ENCODE measurements at places on chromosomes 16 and 17.

GRCh38 chr16:15608398-15609285, 34.3 kb downstream of the MARF1 start:
- no peak for DNase-seq

- no peak for DNase-seq
Measured at GRCh38 chr16:84907051-84907450, 87.3 kb downstream of the CRISPLD2 start.

- DNase-seq, result no peak
Measured at GRCh38 chr17:57035971-57036481, 49.0 kb upstream of the AKAP1 start.

- no peak for DNase-seq
Measured at GRCh38 chr16:19960183-19960582, 75.5 kb upstream of the GPRC5B start.

GRCh38 chr16:86718118-86718517, 139.8 kb downstream of the FOXL1 start:
- no peak for DNase-seq

GRCh38 chr17:41868568-41868967, 3.3 kb upstream of the KLHL11 start:
- no peak for DNase-seq

DNA sequence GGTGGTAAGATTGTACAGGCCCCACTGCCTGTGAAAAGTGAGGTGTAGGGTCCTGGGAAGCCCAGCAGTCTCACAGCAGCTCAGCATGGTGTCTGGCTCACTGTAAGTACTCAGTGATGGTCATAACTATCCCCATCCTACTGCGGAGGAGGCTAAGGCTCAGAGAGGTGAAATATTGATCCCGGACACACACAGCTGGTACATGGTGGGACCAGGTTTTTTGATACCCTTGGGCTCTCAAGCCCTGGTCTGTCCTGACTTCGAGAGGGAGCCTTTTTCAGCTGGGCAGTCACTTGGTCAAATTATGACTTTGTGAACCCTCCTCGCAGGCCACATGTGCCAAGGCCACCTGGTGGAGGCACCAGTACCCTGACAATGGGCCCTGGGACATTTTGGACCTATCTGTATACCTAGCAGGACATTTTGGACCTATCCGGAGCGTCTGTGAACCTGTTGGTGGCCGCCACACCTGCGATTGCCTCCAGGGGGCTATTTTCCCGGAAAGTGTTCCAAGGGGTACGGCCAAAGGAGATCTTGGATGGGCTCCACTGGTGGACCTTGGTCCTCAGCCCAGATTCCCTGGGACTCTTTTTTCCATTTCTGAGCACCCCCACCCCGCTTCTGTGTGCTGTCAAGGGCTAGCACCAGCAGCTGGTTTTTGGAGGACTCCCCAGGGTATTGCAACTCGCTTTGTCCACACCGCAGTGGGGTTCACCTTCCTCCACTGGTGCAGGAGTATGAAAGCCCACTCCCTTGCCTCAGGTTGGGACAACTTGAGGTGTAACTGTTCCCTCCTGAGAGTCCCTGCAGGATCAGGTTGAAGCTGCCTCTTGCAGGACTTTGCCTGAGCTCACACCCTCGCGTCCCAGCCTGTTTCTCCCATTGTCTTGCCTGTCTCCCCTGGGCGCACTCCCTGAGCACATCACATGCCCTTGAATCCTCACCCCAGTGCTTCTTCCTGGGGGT, 83.6 kb upstream of the NKD1 start:
- no peak for DNase-seq

DNA sequence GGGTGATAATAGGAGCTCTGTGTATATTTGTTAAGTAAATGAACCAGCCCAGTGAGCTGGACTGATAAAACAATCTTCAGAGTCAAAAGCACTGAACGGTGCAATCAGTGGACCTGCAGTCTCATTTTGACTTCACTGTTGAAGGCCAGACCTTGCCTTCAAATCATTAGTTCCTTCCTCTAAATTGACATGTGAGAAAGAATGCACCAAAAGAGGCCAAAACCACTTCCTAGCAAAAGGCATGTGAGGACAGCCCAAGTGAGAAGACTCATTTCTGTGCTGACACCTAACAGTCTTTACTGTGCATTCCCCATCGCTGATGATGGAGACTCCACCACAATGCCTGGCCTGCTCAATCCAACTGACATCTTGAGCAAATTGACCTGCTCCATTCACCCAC, 10.6 kb downstream of the GTF3C1 start:
- DNase-seq, result no peak

DNA sequence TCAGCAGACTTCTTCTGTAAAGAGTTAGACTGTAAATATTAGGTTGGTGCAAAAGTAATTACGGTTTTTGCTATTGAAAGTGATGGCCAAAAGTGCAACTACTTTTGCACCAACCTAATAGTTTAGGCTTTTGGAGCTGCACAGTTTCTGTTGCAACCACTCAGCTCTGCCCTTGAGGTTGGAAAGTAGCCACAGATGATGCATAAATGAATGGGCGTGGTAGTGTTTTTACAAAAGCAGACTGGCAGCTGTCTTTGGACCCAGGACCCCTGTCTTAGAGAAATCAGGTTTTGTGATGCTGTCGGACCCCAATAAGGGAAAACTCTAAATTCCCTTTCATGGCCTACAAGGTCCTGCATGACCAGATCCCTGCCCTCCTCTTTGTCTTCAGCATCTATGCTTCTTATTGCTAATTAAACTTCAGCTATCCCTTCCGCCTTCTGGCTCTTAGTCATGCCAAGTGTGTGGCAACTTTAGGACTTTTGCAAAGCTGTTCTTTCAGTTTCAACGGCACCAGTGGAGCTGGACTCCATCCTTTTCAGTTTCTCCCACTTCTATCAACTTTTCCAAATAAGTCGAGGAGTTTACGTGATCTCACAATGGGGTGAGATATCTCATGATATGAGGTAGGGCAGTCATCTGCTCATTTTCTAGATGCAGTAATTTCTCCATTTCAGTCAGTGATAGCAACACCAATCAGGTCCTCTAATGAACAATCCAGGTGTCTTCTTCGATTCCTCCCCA, 232.3 kb downstream of the XYLT1 start:
- DNase-seq, result no peak

DNA sequence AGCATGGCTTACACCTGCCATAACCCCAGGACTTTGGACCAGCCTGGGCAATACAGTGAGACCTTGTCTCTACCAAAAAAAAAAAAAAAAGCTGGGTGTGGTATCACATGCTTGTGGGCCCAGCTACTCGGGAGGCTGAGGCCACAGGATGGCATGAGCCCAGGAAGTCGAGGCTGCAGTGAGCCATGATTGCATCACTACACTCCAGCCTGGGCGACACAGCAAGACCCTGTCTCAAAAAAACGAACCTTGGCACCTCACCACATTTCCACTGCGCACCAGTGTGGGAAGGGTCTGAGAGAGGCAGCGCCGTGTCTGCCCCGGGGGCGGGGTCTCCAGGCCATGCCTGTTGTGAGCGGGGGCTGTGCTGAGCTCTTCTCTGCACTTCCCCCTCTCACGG, 6.3 kb downstream of the ACSF3 start:
- DNase-seq, result no peak

DNA sequence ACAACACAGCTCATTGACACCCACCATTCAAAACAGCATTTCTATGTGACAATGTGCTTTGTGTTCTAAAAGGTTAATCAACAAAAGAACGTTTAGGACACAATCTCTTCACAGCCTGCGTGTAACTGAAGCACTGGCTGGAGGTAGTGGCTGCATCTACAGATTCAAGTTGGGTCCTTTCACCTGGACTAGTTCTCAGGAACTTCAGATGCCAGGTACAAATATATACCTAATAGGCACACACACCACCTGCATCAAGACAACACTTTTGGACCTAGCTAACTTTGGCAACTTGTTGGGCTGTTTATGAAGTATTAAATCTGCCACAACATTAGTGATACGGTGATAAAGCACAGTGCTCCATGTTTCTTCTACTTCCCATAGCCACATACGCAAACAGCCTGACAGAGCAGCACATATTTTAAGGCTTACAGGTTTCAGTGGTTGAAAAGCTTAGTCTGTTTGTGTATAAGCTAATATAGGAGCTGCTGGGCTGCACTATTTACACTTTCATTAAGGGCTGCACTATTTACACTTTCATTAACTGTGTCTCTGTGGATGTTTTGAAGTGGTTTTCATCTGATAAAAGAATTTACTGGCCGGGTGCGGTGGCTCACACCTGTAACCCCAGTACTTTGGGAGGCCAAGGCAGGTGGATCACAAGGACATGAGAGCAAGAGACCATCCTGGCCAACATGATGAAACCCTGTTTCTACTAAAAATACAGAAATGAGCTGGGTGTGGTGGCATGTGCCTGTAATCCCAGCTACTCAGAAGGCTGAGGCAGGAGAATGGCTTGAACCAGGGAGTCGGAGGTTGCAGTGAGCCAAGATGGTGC, 132.6 kb downstream of the PARN start:
- DNase-seq, result no peak

Data from stimulated activated CD4-positive, alpha-beta T cell treated with anti-CD3 and anti-CD28 coated beads, Interleukin-15, amount 100 ng/mL, for 48 hours (primary cell).